ENCODE measurements at places on chromosomes 5 and 9.

DNA sequence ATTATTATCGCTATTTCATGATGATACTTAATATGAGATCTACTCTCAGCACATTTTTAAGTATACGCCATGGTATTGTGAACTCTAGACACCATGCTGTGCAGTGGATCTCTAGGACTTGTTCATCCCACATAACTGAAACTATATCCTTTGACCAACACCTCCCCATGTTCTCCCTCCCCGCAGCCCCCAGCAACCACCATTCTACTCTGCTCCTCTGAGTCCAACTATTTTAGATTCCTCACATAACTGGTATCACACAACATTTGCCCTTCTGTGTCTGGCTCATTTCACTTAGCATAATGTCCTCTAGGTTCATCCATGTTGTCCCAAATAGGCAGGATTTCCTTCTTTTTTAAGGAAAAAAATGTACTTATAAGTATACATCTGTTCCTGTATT is 6.6 kb upstream of the TBC1D2 start:
- DNase-seq: no peak

GRCh38 chr9:109507421-109507838 is 9.3 kb upstream of the PTPN3 start:
- no peak for DNase-seq

GRCh38 chr9:114989600-114990410 is 59.4 kb upstream of the TNFSF8 start:
- DNase-seq: no peak

DNA sequence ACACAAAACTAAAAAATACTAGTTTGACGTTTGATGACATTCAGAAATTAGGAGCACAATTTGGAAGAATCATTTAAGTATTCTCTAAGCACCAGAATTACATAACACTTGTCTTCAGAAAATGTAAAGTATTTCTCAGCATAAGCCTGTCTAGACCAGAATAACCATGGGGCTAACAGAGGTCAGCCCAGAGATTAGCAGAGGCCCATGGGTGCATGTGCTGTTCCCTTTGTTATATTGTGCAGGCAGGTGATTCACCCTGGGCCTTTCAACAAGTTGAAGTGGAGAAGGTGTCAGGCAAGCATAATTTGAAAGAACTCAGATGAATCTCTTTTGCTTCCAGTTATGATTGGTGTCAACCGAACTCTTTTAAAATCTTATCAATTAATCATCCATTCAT is 227.9 kb downstream of the LURAP1L start:
- no peak for DNase-seq

DNA sequence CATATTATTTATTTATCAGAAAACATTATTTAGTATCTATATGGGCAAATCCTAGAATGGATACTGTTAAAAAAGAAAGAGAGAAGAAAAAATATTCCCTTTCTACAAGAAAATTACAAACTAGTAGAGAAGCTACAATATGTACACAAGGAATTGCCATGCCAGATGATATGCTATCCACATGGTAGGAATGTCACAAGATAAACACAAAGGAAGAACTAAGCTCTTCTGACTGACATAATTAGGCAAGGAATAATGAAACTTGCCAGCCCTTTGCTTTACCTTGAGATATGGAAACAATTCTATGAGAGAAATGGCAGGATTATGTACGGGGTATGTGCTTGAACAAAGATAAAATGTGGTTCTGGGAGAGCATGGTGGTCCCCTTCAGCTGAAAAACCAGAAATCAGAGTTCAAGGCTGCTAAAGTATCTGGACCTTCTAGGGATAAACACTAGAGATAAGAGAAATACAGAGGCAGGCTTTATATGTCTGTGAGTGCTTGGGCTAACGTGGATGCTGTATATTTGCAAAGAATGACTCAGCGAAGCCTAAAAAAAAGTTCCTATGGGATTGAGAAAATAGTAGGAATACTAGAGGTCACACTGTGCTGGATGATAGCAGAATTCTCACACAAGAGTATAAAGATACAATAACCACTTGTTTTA is 451.6 kb downstream of the TLE1 start:
- no peak for DNase-seq

- no peak for DNase-seq
Measured at GRCh38 chr5:124582561-124582840, 163.9 kb downstream of the ZNF608 start.

DNA sequence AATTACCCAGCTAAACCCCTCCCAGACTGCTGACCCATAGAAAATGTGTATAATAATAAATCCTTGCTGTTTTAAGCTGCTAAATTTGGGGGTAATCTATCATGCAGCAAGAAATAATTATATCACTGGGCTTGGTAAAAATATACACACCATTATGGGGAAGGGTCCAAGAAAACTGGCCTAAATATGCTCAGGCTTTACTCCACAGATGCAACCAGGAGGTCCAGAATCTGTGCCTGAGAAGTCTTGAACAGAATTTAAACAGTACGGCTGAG is 102.5 kb upstream of the SLC44A1 start:
- DNase-seq: no peak

DNA sequence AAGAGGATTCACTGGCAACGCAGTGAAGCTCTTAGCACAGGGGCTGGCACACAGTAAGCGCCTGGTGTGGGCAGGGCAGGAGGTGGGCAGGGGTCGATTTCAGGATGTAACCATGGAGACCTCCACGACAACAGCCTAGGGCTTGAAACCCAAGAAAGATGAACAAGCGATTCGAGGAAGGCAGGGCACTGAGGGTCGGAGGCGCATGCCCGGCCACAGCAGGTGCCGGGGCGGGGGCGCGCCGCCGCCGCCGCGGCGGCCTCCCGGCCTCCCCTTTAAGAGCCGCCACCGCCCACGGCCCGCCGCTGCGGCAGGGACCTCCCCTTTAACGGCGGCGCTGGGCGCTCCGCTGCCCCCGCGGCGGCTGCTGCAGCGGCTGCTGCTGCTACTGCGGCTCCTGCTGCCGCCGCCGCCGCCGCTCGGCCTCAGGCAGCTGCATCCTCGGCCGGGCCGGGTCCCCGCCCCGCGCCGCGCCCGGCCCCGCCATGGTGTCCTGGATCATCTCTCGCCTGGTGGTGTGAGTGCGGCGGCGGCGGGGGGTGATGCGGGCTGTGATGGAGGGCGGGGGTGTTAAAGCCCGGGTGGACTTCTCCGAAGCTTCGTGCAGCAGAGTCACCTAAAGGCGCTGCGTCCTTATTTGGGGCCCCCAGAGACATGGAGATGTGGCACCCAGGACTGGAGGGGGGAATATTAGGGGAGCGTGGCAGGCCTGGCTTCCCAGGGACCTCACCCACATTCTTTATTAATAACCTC is at the start of gene REEP2:
Gene REEP2 (plus strand): TSS at position 334 of the 753 bp plus-strand sequence. CDS start 152 bp downstream, at position 486.
- DNase-seq: peak; percentile 46

DNA sequence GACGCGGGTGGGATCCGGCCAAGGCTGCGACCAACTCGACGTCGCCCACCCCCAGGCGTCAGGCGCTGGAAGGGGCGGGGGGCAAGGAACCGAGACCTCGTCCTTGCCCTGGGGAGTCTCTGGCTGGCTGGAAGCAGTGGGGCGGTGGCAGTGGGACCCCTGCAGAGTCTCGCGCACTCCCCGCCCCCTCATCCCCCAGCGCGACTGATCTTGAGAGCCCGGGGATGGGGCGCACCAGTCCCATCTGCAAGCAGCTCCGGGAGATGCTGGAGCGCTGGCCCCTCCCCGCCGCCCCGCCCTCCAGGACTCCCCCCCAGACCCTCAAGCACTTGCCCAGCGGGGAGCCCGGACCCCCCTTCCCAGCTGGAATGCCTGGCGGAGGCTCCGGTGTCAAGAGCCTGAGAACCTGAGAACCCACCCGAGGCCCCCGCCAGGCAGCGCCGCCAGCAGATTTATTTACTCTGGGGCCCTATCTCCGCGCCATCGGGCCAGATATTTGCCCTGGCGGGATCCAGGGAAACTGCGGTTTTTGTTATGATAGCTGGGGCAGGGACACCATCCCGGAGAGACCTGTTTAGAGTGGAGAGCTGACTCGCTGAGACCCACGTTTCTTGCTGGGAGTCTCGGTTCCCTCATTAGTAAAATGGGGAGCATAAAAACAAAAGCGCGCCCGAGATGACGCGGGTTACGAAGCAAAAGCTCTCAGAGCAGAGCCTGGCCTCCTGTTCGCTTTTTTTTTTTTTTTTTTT is 1.2 kb downstream of the PRRT1B start:
- no peak for DNase-seq

- no peak for DNase-seq
Measured at GRCh38 chr9:99576002-99576401, 245.7 kb upstream of the NR4A3 start.

DNA sequence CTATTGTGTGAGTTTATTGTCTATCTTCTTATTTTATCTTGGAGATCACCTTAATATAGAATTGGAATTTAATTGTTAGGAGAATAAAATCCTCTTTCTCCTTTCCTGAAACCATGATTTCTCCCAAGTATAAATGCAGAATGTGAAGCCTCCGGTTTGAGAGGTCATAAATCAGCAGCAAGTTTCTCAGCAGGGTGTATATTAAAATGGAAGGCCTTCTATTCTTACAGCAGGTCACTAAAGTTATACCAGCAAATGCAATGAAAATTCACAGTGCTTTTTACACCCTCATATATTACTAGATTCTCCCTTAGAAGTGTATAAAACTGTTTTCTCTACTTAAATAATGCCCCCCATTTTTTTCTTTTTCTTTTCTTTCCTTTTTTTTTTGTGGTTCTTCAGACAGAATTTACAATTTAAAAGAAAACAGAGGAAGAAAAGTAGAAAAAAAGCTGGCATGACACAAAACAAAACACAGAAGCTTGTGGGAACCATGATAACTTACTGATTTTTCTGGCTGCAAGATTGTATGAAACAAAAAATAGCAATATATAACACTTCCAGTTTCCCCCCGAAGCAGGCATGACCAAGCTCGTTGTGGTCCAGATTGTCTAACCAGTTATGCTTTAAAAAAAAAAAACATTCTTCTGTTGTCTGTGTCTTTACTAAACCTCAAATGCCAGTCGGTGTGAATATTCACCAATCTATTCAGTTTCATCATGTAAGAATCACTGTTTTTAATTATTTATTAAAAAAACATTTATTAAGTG is 211.2 kb downstream of the RAB3C start:
- no peak for DNase-seq

DNA sequence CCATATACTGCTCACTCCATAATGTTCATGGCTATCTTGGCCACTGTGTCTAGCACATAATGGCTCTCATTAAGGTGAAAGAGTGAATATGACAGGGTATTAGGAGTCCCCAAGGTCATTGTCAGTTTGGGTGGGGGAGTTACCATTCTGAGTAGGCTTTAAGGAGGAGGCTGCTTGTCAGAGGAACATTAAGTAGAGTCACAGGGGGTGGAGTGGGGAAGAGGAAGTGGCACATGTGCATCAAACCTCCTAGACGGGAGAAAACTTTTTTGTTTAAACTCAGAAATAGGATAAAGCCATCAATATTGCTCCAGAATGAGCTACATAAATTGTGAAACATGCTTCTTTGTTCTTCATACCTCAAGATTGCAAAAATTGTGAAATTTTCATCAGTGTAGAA is 45.5 kb downstream of the DAB2IP start:
- DNase-seq: no peak

DNA sequence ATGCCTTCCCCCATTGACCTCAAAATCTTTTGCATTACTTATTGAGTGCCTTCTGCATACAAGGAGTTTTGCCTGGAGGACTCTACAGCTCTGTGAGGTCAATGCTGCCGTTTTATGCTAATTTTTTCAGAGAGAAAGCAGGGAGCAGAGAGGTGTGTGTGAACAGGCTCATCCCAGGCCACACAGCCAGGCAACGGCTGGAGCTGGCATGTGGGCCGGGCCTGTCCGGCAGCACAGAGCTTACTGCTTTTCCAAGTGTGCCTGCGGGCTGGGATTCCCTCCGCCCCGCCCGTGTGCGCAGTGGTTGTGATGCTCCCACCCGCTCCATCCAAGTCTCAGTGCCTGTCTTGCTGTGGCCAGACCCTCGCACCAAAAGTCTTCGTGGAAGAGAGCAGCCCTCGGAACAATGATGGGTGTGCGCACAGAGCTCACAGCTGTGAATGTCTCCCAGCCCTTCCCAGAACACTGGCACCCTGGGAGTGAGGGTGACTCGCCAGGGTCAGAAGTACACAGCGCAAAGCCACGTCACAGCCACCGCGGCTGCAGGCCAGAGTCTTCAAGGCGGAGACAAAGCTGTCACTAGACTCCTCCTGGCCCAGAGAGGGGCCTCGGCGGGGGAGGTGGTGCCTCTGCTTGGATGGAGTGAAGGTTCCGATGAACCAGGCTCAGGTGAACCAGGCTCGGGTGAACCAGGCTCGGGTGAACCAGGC is 82.8 kb downstream of the COL5A1 start:
- DNase-seq: no peak

GRCh38 chr5:126066836-126067235 is 356.4 kb upstream of the GRAMD2B start:
- no peak for DNase-seq

GRCh38 chr9:92650296-92650695 is 19.6 kb downstream of the IPPK start:
- DNase-seq: no peak

DNA sequence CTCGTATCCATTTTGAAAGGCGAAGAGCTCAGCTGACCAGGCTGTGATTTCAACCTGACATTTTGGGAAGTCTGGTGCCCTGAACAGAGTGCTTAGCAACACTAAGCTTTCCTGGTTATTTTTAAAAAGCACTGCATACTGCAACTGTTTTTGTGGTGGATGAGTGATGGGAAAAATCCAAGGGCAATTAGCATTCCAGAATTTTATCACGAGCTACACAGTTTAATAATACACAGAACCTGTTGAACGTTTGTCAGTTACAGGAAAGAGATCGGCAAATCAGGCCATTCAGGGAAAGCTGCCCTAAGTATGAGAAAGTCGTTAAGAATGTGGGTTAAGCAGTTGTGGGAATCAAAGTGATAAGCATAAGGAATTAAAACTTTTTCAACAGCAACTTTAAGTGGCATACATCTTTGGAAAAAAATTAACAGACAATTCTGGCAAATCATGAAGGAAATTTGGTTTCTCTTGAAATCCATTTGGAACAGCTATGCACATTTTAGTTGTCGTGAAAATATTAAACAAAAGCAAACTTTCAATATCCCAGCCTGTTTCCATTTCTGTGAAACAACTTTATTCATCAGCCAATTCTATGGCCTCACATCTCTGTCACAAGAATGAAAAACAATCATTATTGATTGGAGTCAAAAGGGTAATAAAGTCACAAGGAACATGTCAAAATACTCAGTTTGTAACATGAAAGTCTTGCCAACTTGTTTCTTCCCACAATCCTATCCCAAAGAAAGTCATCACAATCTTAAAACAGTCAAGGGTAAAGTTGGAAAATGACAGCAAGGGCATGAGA is 25.7 kb downstream of the PUM3 start:
- DNase-seq: no peak

GRCh38 chr5:56517011-56517416 is 283.9 kb upstream of the ANKRD55 start:
- DNase-seq: no peak

DNA sequence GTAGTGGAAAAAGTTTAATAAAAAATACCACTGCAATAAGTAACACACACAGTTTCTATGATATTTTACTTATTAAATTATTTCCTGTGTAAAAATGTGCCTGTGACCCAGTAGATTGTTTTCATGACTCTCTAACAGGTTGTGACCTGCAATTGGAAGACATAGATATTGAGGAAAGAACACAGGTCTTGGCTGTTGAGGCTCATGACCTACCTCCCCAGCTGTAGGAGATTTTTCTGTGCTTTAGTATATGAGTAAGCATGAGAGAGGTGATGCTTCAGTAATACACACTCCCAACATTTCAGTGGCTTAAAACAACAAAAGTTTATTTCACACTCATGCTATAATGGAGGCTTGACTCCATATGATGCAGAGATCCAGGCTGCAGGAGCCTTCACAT is 47.3 kb upstream of the TNC start:
- DNase-seq: no peak
